Liver (tissue), 10 donors: ENCODE measurements at places on chromosomes 7 and 10. TPM values are rescaled to one million over a fixed set of nuclear protein-coding genes. Genes with fewer than 3 reads are reported as not detected.

Gene NUTM2D
- total RNA-seq, result 1.8 TPM

Gene LRRC4
- 2.7 TPM for total RNA-seq

Gene TNS3
- total RNA-seq, result 100 TPM

Gene AASS
- 10.8 TPM for total RNA-seq

Gene NPY4R
- total RNA-seq, result not detected

Gene UNCX
- not detected for total RNA-seq

Gene MARCHF5
- total RNA-seq, result 18.4 TPM

Gene DDX21
- 38.4 TPM for total RNA-seq

Gene HERC4
- total RNA-seq, result 20.5 TPM

Gene CALY
- total RNA-seq, result not detected

Gene TRIM50
- 0.17 TPM for total RNA-seq

Gene SLC39A12
- 0.05 TPM for total RNA-seq

Gene TMEM184A
- total RNA-seq, result 1.6 TPM

Gene ITPRID1
- not detected for total RNA-seq

Gene PAPOLB
- 0.08 TPM for total RNA-seq

Gene LBX1
- not detected for total RNA-seq

Gene DNAJC12
- total RNA-seq, result 35.7 TPM

Gene TBXAS1
- 15.4 TPM for total RNA-seq

Gene KNDC1
- 8.0 TPM for total RNA-seq

Gene OR2A14
- not detected for total RNA-seq

Gene TLX1
- total RNA-seq, result 0.79 TPM
